ENCODE measurements at places on chromosomes 1 and 21.

DNA sequence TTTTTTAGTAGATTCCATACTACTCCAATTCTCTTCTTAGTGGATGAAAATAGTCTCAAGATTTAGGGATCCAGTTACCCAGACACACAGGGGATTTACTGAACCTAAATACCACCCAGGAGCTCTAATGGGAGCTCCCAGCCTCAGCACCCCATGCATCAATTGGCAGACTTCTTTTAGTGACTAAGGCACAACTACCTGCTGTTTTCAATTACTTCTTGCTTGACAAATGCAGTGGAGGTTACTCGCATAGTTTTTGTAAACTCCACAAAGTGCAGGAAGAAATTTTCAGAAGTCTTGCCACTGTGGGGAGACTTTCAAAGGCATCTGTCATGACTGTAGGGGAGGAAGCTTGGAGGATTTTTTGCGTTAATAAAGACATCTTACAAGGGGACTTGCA lies 35.5 kb upstream of the MAP10 start:
- no peak for DNase-seq
- peaks cover 3% of the 10 kb centered on the region for H3K27me3 ChIP-seq
- H3K27ac ChIP-seq, result no peak overlapping the region
- H3K36me3 ChIP-seq, result no peaks in the 10 kb centered on the region
- H3K4me3 ChIP-seq, result no peak overlapping the region

GRCh38 chr1:91777630-91778300 lies 108.2 kb downstream of the TGFBR3 start:
- peaks cover 3% of the 10 kb centered on the region for H3K27me3 ChIP-seq
- no peak overlapping the region for H3K27ac ChIP-seq
- H3K4me3 ChIP-seq, result no peak overlapping the region
- no peak for DNase-seq

- no peaks in the 10 kb centered on the region for H3K36me3 ChIP-seq
- DNase-seq, result no peak
- H3K27ac ChIP-seq, result no peak overlapping the region
These were observed 28.9 kb downstream of the EPHA2 start for GRCh38 chr1:16126743-16127515.

- no peaks in the 10 kb centered on the region for H3K27me3 ChIP-seq
- peak overlapping the region; percentile 29 for H3K27ac ChIP-seq
- H3K4me3 ChIP-seq, result no peak overlapping the region
- no peak for DNase-seq
- peaks cover 40% of the 10 kb centered on the region for H3K36me3 ChIP-seq
- peaks cover 23% of the 10 kb centered on the region for H3K4me1 ChIP-seq
These were observed 14.4 kb downstream of the PI4KB start for GRCh38 chr1:151312826-151313225.

DNA sequence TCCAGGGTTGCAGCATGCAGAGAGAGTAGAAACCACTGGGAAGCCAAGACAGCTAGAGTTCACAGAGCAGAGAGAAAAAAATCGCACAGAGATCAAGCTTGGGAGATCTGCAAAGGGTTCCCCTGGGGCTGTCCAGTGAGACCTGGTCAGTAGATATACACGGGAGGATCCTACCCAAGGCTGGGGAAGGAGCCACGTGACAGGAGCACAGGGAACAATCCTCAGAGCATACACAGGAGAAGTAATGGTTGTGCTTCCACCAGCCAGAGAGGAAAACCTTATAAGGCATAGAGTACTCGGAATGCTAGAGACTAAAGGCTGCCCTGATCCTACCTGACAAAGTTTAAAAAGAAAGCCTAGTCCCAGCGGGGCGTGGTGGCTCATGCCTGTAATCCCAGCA lies 53.9 kb downstream of the GABPA start:
- H3K4me3 ChIP-seq, result no peak overlapping the region
- DNase-seq, result no peak
- H3K27me3 ChIP-seq, result peaks cover 9% of the 10 kb centered on the region
- H3K4me1 ChIP-seq, result peaks cover 9% of the 10 kb centered on the region
- H3K36me3 ChIP-seq, result no peaks in the 10 kb centered on the region

GRCh38 chr1:12565094-12565965 lies 52.7 kb downstream of the DHRS3 start:
- no peaks in the 10 kb centered on the region for H3K4me1 ChIP-seq
- H3K27ac ChIP-seq, result no peak overlapping the region
- peaks cover 2% of the 10 kb centered on the region for H3K27me3 ChIP-seq
- H3K36me3 ChIP-seq, result peaks cover 8% of the 10 kb centered on the region

DNA sequence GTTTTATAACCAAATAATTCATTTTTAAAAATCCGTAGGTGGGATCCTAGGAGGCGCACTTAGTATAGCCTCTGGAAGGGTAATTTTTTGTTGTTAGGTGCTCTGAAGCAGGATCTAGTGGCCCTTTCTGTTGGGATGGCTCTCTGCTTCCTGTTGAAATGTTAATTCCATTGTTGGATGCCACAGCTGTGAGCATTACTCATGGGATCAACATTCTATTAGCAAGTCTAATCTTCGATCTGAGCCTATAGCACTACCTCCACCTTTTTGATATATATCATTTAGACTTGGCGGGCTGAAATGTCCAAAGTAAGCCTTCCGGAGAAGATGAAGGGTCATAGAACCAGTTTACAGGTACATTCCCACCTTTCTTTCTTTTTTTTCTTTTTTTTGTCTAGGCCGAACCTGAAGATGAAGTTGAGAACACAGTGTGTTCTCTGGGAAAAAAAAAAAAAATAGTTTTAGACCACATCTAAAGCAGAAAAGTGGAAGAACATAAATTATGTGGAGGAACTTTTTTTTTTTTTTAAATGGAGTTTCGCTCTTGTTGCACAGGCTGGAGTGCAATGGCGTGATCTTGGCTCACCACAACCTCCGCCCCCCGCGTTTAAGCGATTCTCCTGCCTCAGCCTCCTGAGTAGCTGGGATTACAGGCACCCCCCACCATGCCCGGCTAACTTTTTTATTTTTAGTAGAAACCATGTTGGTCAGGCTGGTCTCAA lies 1.4 kb downstream of the CXADR start:
- no peaks in the 10 kb centered on the region for H3K36me3 ChIP-seq
- peaks cover 15% of the 10 kb centered on the region for H3K27me3 ChIP-seq

GRCh38 chr1:71242239-71242638 lies 161.4 kb upstream of the ZRANB2 start:
- H3K4me3 ChIP-seq, result no peak overlapping the region
- H3K27me3 ChIP-seq, result no peaks in the 10 kb centered on the region
- no peaks in the 10 kb centered on the region for H3K4me1 ChIP-seq
- no peaks in the 10 kb centered on the region for H3K36me3 ChIP-seq

- H3K4me1 ChIP-seq, result peaks cover 9% of the 10 kb centered on the region
- no peaks in the 10 kb centered on the region for H3K36me3 ChIP-seq
- no peak overlapping the region for H3K4me3 ChIP-seq
- H3K27me3 ChIP-seq, result no peaks in the 10 kb centered on the region
- no peak for DNase-seq
These were observed 7.9 kb upstream of the ERICH3 start for GRCh38 chr1:74681449-74681848.

DNA sequence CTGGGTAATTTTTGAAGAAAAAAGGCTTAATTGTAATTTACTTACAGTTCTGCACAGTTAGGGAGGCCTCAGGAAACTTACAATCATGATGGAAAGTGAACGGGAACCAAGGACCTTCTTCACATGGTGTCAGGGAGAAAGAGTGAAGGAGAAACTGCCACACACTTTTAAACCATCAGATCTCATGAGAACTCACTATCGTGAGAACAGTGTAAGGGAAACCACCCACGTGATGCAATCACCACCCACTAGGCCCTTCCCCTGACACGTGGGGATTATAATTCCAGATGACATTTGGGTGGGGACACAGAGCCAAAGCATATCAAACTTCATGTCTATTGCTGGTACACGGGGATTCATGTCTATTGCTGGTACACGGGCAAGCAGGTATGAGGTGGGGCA lies 5.3 kb upstream of the SFT2D2 start:
- no peak for DNase-seq
- no peaks in the 10 kb centered on the region for H3K36me3 ChIP-seq
- no peak overlapping the region for H3K4me3 ChIP-seq
- no peak overlapping the region for H3K27ac ChIP-seq
- peaks cover 9% of the 10 kb centered on the region for H3K4me1 ChIP-seq
- peaks cover 2% of the 10 kb centered on the region for H3K27me3 ChIP-seq

- DNase-seq, result no peak
- no peak overlapping the region for H3K27ac ChIP-seq
- peaks cover 5% of the 10 kb centered on the region for H3K27me3 ChIP-seq
- no peaks in the 10 kb centered on the region for H3K4me1 ChIP-seq
- no peaks in the 10 kb centered on the region for H3K36me3 ChIP-seq
These were observed 331.5 kb upstream of the AJAP1 start for GRCh38 chr1:4322881-4323280.

- H3K4me1 ChIP-seq, result no peaks in the 10 kb centered on the region
- H3K27me3 ChIP-seq, result no peaks in the 10 kb centered on the region
- H3K27ac ChIP-seq, result no peak overlapping the region
- no peak for DNase-seq
- no peak overlapping the region for H3K4me3 ChIP-seq
These were observed 634.0 kb downstream of the SMYD3 start for GRCh38 chr1:245873068-245873467.

DNA sequence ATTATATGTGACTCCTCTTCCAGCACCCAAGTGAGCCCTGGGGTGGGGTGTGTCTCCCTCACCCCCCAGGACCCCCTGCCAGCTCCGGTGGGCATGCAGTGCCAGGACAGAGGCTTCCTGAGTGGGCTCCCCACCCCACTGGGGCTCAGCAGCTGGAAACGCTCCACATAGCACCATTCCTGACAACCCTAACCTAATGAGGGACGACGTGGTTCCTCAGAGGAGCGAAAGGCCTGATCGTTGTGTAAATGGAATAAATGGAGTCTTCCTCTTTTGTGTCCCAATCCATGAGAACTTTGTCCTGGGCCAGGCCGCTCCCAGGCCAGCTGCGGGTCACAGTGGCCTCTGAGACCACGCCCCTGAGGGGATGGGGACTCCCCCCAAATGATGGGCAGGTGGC lies 1.8 kb upstream of the TSPEAR start:
- no peak for DNase-seq
- no peaks in the 10 kb centered on the region for H3K4me1 ChIP-seq
- peaks cover 1% of the 10 kb centered on the region for H3K36me3 ChIP-seq
- H3K27me3 ChIP-seq, result peaks cover 24% of the 10 kb centered on the region
- H3K4me3 ChIP-seq, result no peak overlapping the region

All from memory B cell (primary cell).